Purkinje cell (primary cell): ENCODE measurements at places on chromosomes 2 and 18. TPM values are rescaled to one million over a fixed set of nuclear protein-coding genes. Genes with fewer than 3 reads are reported as not detected.

The UGT1A10 gene
- not detected in 2 replicates for polyA plus RNA-seq

The KCNJ13 gene
- polyA plus RNA-seq: 1.1 and 4.3 TPM in 2 replicates

The CPS1 gene
- 0.04 and 2.2 TPM in 2 replicates for polyA plus RNA-seq

The LIPG gene
- not detected in 2 replicates for polyA plus RNA-seq
